ENCODE measurements at places on chromosomes 2 and 18.
A peak's percentile ranks its signal among the peaks of the same experiment; 100 is the strongest.

DNA sequence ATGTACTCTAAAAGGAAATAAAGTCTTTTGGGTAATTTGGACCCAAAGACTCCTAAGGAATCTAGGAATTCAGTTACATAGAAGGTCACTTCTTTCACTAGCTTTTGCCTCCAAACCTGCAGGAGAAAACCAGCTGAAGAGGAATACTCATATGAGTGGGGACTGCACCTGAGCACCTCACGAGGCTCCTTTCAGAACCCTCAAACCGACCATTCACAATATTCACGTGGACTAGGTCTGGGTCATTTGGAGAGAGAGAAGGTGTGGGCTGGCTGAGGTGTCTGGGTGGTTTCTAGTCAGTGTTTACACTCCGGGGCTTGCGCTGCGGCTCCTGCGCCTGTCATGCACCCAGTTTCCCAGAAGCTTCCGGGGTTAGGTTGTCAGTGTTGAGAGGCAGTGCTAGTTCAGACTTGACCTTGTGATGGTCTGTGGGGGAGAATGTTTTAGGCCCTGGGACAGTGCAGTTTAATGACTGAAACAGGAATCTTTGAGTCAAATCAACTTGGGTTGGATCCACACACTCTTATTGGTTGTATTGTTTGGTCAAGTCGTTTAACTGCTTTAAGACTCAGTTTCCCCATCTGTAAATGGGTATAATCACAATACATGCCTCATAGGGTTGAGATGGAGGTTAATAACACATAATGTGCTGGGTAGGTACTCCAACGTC is 78.4 kb downstream of the LIMS1 start:
- peak overlapping the region; percentile 91 for H3K27ac ChIP-seq
- H3K4me3 ChIP-seq: peak overlapping the region; percentile 3
- no peaks in the 10 kb centered on the region for H3K36me3 ChIP-seq

DNA sequence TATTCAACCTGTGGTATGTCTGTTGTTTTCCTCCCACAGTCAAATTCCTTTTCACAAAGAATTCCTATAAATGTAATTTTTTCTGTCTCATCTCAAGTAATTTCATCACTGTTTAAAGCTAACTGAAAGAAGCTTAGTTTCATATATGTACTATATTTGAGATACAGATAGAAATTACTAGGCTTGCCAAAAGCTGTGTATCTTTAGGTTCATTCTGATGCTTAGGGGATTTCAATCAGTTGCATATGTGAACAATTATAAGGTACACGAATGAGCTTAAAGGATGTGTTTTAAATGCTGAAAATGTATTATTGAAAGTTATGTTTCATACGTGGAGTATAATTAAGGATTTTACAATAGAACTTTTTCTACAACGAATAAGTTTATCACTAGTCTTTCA is 59.2 kb upstream of the DSG1 start:
- no peaks in the 10 kb centered on the region for H3K36me3 ChIP-seq
- no peak for DNase-seq
- H3K4me1 ChIP-seq: no peaks in the 10 kb centered on the region
- H3K4me3 ChIP-seq: no peak overlapping the region
- no peaks in the 10 kb centered on the region for H3K27me3 ChIP-seq

DNA sequence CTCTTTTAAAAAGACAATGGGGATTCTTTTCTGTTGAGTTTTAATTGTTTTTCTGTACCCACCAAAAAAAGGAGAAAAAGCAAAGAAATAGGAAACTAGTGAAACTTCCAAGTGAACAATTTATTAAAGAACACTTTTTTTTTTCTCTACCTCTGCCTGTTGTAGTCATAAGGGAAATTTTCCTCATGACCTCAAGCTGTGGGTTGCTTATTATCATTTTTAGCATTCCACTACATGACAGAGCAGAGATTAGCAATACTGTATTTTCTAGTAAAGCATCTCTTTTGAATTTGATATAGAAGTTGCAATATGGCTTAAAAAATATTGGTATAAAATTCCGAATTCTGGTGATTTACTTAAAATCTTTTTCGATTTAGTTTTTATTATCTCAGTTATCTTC is 87.9 kb upstream of the LRRTM1 start:
- no peaks in the 10 kb centered on the region for H3K27me3 ChIP-seq
- no peaks in the 10 kb centered on the region for H3K36me3 ChIP-seq
- DNase-seq: no peak
- no peaks in the 10 kb centered on the region for H3K4me1 ChIP-seq
- H3K27ac ChIP-seq: no peak overlapping the region

DNA sequence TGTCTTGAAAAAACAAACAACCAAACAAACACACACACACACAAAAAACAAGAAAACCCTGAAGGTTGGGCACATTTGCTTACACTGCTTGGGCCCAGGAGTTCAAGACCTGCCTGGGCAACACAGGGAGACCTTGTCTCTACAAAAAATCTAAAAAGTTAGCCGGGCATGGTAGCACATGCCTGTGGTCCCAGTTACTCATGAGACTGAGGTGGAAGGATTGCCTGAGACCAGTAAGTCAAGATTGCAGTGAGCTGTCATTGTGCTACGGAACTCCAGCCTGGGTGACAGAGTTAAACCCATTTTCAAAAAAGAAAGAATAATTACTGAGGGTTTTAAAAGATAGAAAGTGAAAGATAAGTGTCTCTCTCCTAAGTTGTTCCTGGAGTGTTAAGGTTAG is 103.4 kb downstream of the MBD5 start:
- H3K27me3 ChIP-seq: no peaks in the 10 kb centered on the region
- H3K36me3 ChIP-seq: no peaks in the 10 kb centered on the region
- H3K4me3 ChIP-seq: no peak overlapping the region
- H3K27ac ChIP-seq: no peak overlapping the region
- DNase-seq: no peak
- no peaks in the 10 kb centered on the region for H3K4me1 ChIP-seq

GRCh38 chr2:200640901-200641300 is 55.1 kb downstream of the AOX1 start:
- DNase-seq: no peak
- H3K27me3 ChIP-seq: no peaks in the 10 kb centered on the region
- H3K4me3 ChIP-seq: no peak overlapping the region
- H3K27ac ChIP-seq: no peak overlapping the region

Measured in upper lobe of right lung (tissue), 1 donor.